ENCODE measurements at places on chromosomes 12 and 14.
A peak's percentile ranks its signal among the peaks of the same experiment; 100 is the strongest.

DNA sequence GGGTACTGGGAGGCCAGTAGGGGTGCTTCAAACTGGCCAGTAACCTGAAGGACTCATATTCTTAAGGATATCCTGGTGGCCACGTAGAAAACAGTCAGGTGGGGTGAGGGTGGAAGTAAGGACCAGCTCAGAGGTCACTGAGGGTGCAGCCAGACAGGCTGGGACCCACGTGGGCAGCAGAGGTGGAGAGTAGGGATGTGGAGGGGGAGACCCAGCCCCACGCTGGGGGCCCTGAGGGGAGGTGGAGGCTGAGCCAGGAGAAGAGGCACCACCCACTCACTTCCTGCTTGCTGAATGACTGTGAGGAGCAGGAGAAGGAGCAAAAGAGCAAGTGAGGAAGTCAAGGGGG is 12.6 kb upstream of the SERPINA3 start:
- no peak for DNase-seq

DNA sequence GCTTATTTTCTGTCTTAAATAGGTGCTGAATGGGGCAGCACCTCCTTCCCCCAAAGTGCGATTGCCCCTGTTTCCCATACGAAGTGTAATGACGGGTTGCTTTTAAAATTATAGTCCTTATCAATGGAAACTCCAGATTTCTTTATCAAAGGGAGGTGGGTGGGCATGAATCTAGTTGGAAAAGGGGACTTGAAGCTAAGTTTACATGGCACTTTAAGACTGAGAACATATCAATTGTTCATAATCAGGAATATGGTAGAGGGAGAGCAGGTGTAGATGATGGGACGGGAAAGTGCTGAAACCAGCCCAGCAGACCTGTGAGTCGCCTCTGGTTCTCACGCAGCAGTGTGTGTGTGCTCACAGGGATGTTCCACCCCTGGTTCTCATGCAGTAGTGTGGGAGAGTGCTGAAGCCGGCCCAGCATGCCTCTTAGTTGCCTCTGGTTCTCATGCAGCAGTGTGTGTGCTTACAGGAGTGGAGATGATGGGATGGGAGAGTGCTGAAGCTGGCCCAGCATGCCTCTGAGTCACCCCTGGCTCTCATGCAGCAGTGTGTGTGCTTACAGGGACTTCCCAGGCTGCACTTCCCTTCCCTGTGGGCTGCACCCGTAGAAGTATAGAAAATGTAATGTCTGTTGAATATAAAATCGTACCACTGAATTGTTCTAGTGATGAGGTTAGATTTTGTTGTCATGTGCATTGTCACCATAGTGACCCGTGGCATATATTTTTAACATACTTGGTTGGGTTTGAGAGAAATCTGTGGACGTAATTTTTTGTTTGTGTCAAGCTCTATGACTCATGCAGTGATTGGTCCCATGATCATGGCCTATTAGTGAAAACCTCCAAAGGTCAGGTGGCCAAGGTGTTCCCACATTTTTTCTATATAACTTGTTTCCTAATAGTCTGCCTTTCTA is 51.6 kb downstream of the GPATCH2L start:
- DNase-seq = peak; percentile 97

- peak; percentile 14 for DNase-seq
Measured at GRCh38 chr12:112939761-112940381, 1.6 kb downstream of the OAS3 start.

DNA sequence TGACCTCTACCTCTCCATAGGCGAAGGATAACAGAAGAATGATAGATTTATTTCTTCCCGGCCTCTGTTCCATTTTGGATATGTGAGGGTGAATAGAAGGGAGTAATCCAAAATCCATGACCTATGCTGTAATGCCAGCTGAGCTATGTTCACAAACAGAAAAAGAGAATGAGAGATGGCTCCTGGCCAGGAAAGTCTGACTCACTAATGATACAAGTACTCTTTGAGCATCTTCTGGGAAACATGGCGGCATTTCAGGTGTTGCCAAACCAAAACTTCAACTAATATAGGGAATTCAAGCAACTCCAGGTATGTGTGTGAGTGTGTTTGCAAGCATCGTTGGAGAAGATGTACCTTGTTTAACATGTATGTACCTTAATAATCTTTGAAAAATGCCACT is 55.1 kb downstream of the MED13L start:
- peak; percentile 61 for DNase-seq

- peak; percentile 30 for DNase-seq
Measured at GRCh38 chr14:69877492-69877891, 1.7 kb upstream of the SMOC1 start.
